Activated T-cell treated with anti-CD3 and anti-CD28 coated beads, Interleukin-2, amount 50 U/mL, for 4 hours (primary cell): ENCODE measurements at places on chromosomes 6 and 20.

DNA sequence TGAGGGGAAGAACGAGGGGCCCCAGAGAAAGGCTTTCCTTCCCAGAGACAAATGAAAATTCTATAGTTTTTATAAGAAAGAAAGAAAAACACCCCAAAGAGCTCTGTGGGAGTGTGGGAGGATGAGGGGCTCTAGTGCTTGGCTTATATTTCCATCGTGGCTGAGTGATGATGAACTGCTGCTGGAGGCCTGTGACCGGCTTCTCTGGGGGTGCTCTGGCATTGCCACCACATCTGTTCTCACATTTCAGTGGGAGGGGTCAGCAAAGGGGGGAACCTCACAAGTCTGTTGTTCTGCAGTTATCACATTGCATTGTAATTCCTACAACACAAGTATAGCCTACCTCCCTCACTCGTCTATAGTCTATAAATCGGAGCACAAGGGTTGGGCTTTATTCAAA, 67.6 kb upstream of the BACH2 start:
- DNase-seq = no peak

DNA sequence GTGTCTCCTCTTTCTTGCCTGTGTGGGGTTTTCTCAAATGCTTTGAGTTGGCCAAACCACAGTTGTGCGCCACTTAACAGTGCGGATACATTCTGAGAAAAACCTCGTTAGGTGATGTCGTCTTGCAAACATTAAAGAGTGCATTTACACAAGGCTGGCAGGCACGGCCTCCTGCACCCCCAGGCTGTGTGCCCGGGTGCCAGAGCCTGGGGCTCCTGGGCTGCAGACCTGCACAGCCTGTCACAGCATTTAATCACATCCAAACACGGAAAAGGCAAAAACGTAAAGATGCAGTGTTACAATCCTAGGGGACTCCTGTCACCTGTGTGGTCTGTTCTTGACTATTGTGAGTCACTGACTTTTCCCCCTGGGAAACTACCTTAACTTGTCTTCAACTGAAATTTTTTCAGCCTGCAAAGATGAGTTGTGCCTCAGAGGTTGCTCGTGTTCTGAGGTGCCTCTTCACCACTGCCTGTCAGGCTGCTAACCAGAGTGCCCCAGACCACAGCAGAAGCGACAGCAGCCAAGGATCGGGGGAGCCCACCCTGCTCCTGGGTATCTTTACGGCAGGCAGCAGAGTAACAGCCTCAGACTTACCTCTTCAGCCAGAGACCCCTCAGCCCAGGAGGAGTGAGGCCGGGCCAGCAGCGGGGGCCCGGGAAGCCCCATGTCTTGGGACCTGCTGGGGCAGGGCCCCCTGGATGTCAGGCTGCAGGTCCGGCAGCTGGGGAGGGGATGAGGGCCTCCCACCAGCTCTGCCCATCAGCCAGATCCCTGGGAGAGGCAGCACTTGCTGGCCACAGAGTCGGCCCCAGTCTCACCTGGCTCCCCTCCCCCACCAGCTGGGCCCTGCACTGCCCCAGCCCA, 683 bp upstream of the C20orf204 start:
- peak; percentile 34 for DNase-seq

- DNase-seq = no peak
These were observed 15.9 kb downstream of the ROS1 start for GRCh38 chr6:117409863-117410262.

GRCh38 chr6:146901940-146902816, 302.0 kb upstream of the STXBP5 start:
- no peak for DNase-seq

DNA sequence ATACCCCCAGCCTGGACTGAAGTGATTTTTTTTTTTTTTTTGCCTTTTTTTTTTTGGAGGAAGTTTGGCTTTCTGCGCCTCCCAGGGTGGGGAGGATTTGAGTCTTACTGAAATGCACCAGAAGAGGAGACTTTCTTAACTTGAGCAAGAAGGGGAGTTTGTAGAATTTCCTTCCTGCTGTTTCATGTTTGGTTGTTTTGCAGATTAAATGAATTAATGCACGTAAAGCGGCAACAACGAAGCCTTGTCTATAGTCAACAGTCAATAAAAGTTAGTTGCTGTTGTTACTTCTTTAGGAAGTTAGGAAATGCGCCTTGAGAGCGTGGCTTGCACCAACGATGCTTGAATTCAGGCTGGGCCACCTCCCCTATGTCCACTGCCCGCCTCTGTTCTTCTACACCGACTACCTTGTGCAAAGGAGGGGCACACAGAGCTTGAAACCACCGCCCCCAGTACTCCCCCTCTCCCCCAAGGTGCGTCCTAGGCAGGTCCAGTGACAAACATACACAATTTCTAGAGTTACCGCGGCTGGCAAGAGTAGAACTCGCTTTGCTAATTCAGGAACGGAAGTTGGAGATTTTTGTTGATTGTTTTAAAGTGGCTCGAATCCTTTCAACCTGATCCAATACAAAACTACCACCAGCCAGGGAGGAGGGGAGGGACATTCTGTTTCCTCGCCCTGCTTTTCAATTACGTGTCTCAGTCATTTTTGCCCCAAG, 830 bp upstream of the CYP24A1 start:
- no peak for DNase-seq

DNA sequence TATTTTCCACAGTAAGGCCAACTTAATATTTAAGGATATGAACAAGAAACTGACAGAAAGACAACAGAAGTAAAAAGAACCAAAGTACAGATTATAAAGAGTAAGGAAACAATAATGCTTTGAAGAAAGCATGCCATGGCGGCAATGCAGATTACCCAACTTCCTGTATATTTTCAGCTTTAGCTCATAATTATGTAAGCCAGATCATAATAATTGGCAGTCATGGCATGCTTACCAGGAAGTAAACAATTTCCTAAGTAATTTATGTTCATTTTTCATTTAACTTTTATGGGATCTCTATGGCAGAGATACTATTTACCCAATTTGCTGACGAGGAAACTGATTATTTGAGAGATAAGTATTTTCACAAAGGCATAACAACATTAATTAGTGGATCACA, 988.7 kb downstream of the HACE1 start:
- DNase-seq = no peak

DNA sequence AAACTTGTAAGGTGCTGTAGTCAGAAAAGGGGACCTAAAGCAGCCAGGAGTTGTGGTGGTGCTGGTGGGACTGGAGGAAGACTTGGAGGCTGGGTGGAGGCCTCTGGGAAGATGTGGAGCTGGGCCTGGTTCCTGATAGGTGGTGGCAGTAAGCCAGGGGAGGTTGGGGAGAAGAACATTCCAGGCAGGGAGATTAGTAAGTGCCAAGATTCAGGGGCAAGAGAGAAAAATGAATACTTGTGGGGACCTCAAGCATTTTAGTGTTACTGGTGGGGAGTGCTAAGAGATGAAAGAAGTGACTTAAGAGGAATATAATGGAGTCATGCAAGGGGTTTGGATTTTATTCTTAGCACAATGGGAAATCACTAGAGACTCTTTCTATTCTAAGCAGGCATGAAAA, 79.0 kb upstream of the B3GAT2 start:
- no peak for DNase-seq
